ENCODE measurements at places on chromosomes 3 and 15.

- no peak for DNase-seq
Observed at GRCh38 chr3:65385805-65386204, 652.9 kb downstream of the MAGI1 start.

DNA sequence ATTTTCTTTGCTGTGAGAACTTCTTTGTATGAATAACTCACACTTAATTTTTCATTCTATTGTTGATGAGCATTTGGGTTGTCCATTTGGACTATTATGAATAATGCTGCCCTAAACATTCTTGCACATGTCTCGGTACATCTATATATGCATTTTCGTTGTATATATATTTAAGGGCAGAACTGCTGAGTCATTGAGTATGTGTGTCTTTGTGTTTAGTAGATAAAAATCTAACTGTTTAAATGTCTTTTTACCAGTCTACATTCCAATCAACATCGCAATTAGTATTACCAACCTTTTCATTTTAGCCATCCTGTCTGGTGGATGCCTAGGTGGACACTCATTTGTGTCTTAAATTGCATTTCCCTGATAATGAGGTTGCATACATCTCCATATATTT is 144.4 kb downstream of the UACA start:
- no peak for DNase-seq

DNA sequence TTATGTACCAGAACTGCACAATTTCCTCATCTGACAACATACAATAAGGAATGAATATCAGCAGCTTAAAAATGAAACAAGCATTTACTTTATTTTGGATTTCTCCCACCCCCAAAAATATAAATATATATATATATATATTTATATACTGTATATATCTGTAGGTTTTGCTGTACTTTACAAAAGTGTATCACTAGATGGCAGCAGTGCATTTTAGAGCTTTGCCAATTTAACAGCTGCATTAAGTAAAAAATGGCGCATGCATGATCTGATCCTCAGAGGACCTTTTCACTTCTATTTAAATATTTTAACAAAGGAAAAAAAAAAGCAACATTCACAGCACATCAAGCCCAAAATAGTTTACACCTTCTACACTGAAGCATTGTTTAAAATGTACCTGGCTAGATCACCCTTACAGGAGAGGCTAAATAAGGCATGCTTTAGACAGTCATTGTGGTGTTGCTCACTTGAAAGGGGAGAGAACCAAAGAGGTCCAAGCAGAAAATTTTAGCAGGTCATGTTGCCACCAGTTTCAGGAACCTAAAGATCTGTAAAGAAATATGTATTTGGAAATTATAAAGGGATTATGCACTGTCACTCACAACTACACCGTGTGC is 72.6 kb downstream of the NPTN start:
- DNase-seq: peak; percentile 54

DNA sequence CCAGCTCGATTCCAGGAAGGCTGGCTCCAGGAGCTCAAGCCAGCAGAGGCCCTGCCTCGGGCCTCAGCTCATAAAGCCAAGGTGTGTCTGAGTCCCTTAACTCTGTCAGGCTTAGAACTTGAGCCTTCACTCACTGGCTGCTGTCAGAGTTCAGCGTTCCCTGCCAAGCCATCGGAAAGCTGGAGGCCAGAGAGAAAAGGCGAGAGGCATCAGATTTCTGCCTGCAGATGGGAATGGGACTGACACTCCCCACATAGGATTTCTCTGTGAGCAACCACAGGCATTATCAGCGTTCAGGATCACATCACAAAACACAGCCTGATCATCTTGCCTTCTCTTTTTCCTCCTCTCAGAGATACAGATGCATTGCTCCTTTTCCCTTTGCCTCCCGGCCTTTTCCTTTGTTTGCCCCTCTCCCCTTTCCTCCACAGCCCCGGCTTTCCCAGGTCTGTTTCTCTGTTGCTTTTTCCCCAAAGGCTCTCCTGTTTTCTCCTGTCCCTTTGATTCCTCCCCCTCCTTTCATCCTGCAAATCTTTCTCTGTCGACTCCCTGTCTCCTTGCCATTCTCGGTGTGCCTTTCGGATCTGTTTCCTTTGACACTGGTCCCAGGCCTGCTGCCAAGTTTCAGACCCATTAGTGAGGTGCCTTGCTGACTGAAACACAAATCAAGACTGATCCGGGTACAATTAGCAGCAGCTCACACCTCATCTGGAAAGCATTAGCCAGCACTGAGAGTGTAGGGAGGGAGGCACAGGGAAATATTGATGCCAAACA is 44.5 kb upstream of the BOC start:
- DNase-seq: no peak

DNA sequence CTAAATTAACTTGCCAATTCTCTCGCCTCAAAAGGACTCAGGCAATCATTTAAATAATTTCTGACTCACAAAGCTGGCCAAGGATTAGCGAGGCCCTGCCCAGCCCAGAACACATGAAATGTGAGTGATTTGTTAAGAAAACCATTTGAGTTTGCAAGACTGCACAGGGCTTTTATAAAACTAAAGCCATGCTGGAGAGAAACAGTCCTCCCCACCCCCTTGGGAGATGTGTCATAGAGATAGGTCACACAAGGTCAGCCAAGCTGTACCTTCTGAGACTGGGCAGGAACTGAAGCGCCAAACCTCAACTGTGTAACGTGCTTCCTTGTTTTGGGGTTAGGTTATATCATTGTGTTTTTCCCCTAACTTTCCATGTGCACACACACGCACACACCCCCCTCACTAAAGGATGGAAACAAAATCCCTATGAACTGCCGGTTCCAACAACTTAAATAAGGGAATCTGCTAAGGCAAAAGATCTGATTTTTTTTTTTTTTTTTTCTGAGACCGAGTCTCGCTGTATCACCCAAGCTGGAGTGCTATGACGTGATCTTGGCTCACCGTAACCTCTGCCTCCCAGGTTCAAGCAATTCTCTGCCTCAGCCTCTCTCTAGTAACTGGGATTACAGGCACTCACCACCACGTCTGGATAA is 8.1 kb downstream of the SPATA12 start:
- no peak for DNase-seq

DNA sequence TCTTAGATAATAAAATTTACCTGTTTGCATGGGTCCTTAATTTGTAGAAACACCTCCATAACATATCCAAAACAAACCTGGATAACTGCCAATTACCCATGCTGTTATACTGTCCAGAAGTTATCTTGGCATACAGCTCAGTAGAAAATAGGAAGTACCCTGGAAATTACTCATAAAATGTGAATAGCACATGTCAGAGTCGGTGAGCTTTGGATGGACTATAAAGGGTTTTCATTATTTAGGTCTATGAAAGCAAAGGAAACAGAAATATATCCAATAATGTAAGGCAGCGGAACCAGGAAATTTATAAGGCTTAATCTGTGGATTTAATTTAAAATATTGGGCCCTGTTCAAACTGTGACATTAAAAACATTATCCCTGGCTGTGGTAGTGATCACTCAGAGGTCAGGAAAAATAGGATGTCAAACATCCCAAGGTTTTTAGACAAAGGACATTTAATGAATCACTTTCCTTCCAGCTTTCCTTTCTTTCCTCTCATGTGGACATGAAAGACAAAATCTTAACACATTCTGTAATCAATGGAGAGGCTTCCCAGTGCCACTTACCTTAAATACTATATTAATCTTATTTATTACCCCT is 459.0 kb upstream of the DPH6 start:
- no peak for DNase-seq

- no peak for DNase-seq
Observed at GRCh38 chr15:91193378-91193720, 93.3 kb downstream of the SV2B start.

DNA sequence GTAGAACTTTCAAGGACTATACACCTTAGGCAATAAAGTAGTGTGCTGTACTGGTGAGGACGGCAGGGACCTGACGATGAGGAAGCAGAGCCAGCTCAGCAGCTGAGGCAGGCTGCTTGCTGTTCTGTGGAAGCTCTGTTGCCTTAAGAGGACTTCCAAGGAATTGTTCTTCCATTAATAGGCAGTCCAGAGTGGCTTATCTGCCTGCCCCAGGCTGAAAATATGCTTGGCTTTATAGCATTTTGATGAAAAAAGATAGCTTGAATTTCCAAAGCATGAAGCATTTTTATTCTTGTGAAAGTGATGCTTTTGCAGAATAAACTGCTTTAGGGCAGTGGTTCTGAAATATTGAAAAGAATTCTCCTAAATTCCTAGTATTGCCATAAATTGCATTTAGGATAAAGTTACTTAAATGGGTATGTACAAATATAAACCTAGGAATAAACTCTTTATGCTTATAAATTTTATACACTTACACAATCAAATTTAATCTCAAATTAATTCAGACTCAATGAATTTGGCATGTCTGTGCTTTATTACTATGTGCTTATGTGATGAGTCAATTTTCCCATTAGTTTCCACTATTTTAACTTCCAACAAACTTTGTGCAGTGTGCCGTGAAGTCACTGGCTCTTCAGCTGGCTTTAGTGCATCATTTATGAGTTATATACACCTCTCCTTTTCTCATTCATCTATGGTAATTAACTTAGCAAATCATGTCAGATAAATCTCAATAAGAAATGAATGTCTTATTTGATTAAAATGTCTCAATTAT is 231.0 kb upstream of the RASGRP1 start:
- DNase-seq: no peak

DNA sequence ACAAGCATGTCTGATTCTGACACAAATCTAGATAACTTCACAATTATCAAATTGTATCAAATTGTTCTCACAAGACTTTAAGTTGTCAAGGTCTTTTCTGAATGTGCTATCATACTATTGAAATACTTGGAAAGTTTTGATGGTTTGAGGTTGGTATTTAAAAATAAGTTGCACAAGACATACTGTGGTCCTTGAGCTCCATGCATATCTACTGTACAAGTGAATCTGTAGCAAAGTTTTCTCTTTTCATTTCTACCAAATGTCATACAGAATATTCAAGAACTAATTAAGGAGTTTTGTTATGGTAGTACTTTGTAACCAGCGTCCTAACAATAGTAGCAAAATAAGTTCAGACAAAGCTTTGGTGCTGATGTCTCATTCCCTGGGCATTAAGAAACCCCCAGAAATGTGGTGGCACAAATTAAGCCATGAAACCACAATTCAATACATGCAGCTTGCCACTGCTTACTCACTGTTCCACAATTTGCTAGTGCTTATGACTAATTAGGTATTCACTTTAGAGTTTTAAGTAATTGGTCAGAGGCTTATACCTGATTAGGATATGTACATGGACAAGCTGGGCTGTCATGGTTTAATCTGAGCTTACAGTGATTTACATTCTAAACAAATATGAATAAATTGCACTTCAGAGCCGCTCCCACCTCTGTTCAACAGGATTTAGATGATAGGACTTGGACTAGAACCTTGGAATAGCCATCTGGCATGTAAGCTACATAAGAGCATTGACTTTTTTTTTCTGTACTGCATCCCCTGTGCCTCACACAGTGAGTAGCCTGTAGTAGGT is 8.8 kb downstream of the TBC1D23 start:
- no peak for DNase-seq

DNA sequence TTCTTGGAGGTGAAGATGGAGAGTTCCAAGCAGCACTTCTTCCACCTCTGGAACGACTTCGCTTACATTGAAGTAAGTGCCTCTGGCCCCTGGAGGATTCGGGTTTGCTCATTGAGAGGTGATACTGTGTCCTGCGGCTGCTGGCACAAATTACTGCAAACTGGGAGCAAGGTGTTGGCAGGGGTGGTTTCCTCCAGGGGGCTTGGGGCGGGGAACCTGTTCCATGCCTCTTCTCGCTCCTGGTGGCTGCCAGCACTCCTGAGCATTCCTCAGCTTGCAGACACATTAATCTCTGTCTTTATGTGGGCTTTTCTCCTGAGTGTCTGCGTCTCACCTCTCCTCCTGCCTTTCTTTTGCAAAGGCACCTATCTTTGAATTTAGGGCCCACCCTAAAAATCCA is 47.4 kb downstream of the MESD start:
- no peak for DNase-seq

DNA sequence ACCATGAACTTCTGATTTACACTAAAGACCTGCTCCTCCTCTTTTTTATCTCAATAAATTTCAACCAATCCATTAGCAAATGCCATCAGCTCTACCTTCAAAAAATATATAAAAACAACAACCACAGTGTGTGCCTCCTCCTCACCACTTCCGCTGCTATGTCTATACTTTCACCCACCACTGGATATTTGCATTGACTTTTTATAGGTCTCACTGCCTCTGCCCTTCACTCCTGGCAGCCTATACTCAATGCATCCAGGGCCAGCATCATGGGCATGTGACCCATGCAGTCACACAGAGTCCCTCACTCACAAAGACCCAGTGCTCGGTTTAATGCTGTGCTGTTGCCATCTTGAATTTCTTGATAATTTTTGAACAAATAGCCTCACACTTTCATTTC is 53.5 kb upstream of the CCDC54 start:
- DNase-seq: no peak

DNA sequence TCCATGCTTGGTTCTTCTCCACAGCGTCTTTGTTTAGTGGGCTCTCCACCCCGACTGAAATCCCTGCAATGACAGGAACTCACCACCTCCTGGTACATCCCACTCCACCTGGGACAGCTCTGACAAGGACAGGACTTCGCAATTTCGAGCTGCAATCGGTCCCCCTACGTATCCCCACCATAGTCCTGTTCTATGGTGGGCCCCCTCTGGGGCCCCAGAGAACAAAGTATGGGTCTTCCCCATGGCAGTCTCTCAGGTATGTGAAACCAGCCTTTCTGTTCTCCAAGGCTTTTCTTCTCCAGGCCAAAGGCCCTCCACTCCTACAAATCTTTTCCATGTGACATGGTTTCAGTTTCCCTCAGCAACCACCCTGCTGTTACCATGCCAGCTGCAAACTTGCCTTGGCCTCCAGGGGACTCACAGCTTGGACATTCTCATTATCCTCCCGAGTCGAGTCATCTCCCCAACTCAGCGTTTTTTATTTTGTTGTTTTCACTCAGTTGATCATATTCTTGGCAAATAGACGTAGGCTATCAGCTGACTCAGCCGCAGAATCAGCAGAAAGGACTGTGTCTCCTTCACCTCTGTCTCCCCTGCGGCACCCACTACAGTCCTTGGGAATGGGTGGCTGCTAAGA is 233.3 kb downstream of the OPA1 start:
- DNase-seq: peak; percentile 84

GRCh38 chr3:116057400-116058006 is 387.8 kb downstream of the LSAMP start:
- DNase-seq: no peak

GRCh38 chr3:45807681-45808540 is 11.6 kb upstream of the SLC6A20 start:
- peak; percentile 66 for DNase-seq

- no peak for DNase-seq
Observed at GRCh38 chr3:112667599-112667998, 26.7 kb upstream of the CCDC80 start.

Data from NCI-H146 (cell line).